ENCODE measurements at places on chromosomes 12 and 14. TPM values are rescaled to one million over a fixed set of nuclear protein-coding genes. Genes with fewer than 3 reads are reported as not detected.

DNA sequence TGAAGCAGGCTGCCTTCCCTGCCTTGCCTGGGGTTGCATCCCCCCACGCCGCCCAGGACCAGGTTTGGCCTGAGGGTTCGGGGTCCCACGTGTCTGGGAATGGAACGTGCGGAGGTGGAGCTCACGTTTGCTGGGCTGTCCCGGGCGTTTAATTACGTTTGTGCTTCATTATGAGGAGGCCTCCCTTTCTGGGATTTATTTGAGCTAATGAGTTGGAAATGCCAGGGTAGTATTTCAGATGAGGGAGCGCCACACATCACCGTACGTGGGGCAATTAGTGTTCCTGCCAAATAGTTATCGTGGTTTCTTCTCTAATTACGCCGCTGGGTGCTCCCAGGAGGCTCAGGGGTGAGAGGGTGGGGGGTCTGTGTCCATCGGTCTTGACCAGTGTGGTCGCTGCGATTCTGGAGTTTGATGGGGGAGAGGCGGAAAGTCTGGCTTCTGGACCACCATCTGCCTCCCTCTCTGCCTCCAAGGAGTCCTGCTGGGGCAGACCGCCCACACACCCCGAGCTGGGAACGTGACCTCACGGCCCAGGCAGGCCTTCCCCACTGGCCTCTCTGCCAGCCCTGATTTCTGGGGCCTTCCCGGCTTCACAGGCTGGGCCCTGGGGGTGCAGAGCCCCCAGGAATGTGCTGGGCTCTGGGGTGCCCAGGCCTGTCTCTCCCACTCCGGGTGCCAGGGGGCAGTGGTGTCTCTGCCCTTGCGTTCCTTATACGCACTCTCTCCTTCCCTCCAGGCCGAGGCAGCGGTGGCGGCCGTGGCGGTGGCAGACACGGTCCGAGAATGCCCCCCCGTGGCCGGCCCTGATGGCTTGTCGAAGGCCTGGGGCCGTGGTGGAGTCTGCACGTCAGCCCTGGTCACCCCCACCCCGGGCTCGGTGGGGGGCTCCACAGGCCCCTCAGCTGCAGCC is 18.9 kb downstream of the KIF26A start:
- DNase-seq: no peak

The BATF gene
- 7.8 TPM for total RNA-seq

The PLEKHG7 gene
- not detected for total RNA-seq

- DNase-seq: no peak
Measured at GRCh38 chr12:108196319-108196718, 67.2 kb downstream of the WSCD2 start.

DNA sequence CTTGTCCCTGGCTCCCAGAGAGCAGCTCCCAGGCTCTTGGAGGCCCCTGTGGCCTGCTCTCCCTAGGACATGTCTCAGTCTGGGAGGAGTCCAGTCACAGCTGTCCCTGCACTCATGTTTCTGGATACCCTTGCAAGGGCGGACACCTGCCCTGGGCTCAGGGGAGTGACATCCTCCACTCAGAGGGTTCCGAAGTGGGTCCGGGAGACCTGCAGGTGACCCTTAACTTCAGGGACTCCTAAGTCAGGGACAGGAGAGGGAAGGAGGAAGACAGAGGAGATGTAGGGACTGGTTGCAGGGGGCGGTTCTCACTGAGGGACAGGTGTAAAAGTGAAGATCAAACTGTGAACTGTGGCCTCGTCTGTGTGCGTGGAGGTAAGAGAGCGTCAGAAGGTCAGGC is 37.6 kb downstream of the CACNA2D4 start:
- no peak for DNase-seq

GRCh38 chr14:93234798-93235197 is 27.7 kb downstream of the UBR7 start:
- DNase-seq: no peak

DNA sequence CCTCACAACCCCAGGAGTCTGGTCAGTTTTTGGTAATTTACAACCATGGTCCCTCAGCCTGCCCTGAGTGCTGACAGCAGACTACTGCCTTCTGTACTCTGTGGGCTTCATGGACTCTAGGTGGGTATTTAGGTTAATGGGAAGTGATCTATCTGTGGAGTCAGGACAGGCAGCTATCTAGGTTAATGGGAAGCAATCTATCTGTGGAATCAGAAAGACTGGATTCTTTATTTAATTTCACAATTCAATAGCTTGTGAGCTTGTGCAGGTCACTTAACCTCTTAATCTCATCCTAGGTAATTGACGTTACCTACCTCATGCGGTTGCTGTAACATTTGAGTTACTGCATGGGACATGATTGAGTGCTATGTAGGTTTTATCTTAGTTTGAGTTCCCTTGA is 777.5 kb downstream of the NRXN3 start:
- DNase-seq: no peak

DNA sequence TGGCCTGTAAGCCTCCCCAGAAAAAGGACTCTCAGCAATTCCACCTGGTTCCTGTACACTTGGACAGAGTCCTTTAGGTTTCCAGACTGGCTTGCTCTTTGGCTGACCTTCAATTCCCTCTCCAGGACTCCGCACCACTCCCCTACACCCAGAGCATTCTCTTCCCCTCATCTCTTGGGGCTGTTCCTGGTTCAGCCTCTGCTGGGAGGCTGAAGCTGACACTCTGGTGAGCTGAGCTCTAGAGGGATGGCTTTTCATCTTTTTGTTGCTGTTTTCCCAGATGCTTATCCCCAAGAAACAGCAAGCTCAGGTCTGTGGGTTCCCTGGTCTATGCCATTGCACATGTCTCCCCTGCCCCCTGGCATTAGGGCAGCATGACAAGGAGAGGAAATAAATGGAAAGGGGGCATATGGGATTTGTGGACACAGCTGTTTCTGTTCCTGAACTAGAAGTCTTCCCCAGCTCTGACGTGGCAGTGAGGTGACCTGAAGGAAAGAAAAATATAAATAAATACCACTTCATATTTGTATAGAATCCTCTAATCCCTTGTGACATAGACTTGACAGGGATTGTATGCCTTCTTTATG is 1.3 kb downstream of the RNASE7 start:
- no peak for DNase-seq

The CLEC12A gene
- 0.42 TPM for total RNA-seq

DNA sequence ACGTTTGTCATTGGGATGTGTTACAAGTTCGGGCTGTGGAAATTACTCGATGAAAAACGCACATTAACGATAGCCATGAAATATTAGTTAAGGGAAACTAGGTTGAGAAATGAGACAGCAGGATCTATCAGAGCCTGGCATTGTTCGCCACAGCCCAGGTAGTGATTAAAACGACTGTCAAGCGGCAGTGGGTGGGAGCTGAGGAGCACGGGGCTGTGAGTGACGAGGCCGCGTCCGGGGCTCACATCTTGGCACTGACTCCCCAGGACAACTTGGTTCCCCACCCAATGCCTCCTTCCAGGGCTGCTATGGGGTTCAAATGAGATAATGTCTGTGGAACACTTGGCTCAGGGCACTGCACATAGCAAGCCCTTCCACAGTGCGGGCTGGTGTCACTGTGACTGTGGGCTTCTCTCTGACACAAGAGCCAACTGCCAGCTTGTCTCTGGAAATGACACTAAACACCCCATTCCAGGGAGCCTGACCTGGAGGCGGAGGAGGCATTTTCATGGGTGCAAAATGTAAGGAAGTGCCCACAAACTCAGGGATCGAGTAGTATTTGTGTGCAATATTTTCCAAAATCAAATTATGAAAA is 19.3 kb downstream of the MMAB start:
- no peak for DNase-seq

The PCNX4 gene
- 17.3 TPM for total RNA-seq

DNA sequence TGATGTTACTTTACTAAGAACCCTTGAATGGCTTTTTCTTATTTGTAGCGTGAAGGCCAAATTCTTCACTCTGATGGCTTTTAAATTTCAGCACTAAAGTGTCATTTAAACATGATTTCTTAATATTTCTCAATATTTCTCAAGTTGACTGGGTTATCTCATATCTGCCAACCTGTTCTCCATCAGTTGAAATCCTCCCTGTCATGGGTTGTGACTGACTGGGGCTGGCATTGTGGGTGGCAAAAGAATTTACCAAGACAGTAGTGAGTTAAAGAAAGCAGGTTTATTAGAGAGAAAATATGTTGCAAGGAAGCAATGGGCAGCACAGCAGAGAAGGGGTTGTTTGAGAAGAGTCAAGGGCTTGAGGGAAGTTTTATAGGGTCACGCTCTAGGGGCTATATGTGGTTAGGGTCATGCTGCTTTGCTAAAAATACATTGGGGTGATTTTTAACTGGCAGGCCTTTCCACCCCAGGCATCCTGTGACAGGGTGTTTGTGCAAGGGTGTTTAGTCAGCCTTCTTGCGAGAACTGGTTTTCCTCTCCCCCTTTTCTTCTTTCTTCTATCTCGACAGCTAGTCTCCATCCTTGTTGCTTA is 232.8 kb upstream of the SEL1L start:
- no peak for DNase-seq

The TAS2R20 gene
- 1.0 TPM for total RNA-seq

GRCh38 chr12:90290980-90291975 is 582.6 kb upstream of the ATP2B1 start:
- no peak for DNase-seq

The RCOR1 gene
- 23.1 TPM for total RNA-seq
